ENCODE measurements at places on chromosomes 1 and 21.

DNA sequence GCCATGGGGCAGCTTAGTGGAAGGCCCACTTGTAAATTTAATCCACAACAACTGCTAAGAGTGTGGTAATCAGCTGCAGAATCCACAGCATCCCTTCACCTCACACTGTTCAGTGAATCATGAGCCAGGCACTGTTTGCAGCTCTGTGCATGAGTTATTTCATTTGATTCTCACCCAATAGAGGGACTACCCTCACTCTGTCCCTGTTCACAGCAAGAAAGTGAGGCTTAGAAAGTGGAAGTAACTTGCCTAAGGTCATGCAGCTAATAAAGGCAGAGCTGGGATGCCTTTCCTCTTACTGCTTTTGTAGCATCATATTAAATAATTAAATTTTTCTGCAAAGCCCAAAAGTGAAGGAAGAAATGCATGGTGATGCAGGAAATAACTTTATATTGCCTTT, 346.5 kb upstream of the PLD5 start:
- H3K27me3 ChIP-seq = no peaks in the 10 kb centered on the region
- H3K27ac ChIP-seq = no peak overlapping the region
- no peaks in the 10 kb centered on the region for H3K36me3 ChIP-seq
- H3K4me3 ChIP-seq = no peak overlapping the region
- no peaks in the 10 kb centered on the region for H3K4me1 ChIP-seq

- H3K4me1 ChIP-seq = no peaks in the 10 kb centered on the region
- H3K27ac ChIP-seq = no peak overlapping the region
- no peak for DNase-seq
- no peak overlapping the region for H3K4me3 ChIP-seq
These were observed 192.8 kb downstream of the HUNK start for GRCh38 chr21:32065654-32066053.

GRCh38 chr1:219664310-219665029, 51.6 kb upstream of the ZC3H11B start:
- H3K4me1 ChIP-seq = no peaks in the 10 kb centered on the region
- H3K27me3 ChIP-seq = peaks cover 3% of the 10 kb centered on the region
- no peak for DNase-seq
- no peak overlapping the region for H3K27ac ChIP-seq
- no peaks in the 10 kb centered on the region for H3K36me3 ChIP-seq

DNA sequence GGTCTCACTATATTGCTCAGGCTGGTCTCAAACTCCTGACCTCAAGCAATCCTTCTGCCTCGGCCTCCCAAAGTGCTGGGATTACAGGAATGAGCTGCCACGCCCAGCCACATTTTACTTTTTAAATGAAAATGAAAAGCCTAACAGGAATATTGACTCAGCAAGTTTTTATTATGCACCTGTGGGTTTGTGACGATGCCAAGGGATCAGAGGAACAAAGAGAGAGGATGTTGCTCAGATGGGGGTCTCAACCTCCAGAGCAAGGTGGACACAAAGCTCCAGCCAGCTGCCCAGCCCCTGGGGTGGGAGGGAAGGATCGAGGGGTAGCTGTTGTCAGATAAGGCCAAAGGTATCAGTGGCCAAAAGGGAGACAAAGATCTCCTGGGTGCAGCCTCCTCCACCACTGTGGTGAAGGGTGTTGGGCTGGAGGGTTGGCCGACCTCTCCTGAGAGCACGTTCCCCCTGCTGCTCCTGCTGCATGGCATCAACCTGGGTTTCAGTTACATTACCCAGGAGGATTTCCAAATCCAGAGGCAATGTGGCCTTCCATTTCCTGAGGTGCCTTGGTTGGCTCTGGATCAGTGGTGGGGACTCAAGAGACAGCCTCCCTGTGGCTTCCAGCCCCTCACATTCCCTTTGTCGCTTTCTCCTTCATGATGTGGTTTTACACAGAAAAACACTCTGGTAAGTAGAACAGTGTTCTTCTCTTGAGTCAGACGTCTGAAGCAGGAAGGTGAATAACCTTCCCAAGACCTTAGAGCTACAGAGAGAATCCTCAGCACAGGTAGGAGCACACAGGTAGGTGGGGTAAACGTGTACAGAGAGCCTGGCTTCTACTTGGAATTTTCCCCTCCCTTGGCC, 34.2 kb downstream of the ZNF496 start:
- H3K36me3 ChIP-seq = peaks cover 23% of the 10 kb centered on the region
- DNase-seq = no peak
- no peak overlapping the region for H3K27ac ChIP-seq
- no peak overlapping the region for H3K4me3 ChIP-seq
- no peaks in the 10 kb centered on the region for H3K4me1 ChIP-seq
